ENCODE measurements at places on chromosomes 3 and 15.

- no peak for DNase-seq
Measured at GRCh38 chr3:167493244-167493643, 19.4 kb upstream of the SERPINI2 start.

DNA sequence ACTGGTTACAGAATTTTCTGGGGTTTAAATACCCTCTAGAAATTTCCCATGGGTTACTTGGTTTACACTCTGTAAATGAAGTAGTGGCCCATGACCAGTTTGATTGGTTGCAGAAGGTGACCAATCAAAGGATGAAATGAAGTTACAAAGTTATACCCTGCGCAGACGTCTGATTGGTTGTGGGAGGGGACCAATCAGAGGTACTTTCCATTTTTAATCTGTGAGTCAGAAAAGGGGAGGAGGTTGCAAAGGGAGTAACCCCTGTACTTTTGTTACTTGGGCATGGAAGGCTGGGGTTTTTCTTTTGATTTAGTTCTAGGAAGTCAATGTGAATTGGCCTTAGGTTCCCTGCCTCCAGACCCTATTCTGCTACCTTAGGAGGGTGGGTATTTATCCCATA lies 18.7 kb upstream of the APH1B start:
- DNase-seq: peak; percentile 65

- DNase-seq: no peak
Measured at GRCh38 chr15:100464888-100465287, 63.9 kb downstream of the CERS3 start.

GRCh38 chr15:36358523-36358922 lies 220.9 kb upstream of the CDIN1 start:
- no peak for DNase-seq

DNA sequence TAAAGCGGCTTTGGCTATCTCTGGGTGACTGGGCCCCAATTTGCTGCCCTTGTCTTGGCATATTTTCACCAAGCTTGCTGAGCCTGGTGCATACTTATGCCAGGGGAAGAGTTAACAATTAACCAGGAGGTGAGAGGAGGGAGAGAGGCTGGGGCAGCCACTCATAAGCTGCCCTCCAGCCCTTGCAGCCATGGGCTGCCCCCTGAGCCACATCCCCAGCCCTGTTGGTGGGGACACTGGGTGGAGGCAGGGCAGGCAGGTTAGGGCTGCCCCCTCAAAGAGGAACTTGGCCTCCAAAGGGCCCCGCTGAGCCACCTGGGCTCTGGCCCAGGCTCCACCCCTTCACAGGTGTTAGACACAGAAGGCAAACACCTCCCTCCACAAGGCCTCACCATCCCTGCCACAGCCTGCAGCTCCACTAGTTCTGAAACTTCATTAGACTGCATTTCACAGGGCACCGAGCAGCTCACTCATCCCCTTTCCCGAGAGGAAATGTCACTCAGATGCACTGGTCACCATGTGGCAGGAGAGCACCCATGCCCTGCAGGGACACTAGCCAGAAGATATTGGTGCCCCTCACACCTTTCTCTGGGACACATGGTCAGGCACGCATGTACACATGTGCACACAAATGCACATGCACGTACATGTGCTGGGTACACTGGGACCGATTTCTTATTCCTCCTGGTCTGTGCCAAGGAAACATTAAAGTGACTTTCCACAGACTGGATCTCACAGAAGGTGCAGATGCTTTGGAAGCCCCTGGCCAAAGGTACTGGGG lies 20.2 kb downstream of the AMOTL2 start:
- DNase-seq: no peak

Measured in CD14-positive monocyte (primary cell).